ENCODE measurements at places on chromosomes 7 and 10.

DNA sequence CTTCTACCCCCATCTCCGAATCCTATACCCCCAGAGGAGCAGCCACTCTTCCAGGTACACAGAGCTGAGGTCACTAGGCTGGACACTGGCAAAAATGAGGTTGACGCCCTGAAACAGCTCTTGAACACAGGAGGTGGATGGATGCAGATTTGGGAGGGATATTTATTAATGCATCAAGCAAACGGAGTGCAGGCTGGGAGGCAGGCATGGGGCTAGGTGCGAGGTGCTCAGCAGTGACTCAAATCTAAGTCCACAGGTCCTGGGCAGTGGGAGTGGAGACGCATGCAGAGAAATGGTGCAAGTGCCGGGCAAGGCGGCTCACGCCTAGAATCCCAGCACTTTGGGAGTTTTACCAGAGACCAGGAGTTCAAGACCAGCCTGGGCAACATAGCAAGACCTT is 11.0 kb downstream of the GUSB start:
- no peak for DNase-seq

GRCh38 chr10:68870545-68871104 is 30.5 kb upstream of the DDX50 start:
- DNase-seq = no peak

DNA sequence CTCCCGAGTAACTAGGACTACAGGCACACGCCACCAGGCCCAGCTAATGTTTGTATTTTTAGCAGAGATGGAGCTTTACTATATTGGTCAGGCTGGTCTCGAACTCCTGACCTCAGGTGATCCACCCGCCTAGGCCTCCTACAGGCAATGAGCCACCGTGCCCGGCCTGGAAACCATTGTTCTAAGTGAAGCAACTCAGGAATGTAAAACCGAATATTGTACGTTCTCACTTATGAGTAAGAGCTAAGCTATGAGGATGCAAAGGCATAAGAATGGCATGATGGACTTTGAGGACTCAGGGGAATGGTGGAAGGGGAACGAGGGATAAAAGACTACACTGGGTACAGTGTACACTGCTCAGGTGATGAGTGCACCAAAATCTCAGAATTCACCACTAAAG is 235.1 kb upstream of the AUTS2 start:
- DNase-seq = no peak

GRCh38 chr7:152975076-152975475 is 215.5 kb downstream of the ACTR3B start:
- no peak for DNase-seq

- DNase-seq = peak; percentile 10
Observed at GRCh38 chr10:128178302-128178958, 52.2 kb upstream of the MKI67 start.

DNA sequence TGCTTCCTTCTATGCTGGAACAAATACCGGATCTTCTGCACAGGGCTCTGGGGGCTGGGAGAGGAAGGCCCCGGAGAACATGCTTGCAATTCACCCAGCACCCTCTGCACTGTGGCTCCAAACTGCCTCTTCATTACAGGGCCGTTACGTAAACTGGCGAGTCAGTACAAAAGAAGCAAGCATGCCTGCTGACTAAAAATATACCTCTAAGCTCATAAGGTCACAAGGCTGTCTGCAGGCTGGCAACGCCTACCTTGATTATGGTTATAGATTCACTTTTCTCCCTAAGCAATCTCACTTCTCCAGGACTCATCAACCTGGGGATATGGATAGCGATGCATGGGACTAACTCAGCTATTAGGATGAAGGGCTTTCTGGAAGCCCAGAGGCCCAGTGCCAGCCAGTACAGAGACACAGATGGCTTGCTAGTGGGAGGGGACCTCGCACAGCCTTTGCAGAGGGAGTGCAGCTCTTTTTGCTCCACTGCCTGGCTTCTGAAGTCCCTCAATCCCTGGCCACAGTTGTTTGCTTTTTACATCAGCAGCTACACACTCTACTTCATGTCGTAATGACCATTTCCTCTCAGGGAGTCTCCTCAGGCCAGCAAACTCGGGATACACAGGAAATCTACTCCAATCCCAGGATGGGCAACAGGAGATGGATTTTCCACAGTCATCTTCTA is 96.1 kb downstream of the SH3PXD2A start:
- DNase-seq = no peak

DNA sequence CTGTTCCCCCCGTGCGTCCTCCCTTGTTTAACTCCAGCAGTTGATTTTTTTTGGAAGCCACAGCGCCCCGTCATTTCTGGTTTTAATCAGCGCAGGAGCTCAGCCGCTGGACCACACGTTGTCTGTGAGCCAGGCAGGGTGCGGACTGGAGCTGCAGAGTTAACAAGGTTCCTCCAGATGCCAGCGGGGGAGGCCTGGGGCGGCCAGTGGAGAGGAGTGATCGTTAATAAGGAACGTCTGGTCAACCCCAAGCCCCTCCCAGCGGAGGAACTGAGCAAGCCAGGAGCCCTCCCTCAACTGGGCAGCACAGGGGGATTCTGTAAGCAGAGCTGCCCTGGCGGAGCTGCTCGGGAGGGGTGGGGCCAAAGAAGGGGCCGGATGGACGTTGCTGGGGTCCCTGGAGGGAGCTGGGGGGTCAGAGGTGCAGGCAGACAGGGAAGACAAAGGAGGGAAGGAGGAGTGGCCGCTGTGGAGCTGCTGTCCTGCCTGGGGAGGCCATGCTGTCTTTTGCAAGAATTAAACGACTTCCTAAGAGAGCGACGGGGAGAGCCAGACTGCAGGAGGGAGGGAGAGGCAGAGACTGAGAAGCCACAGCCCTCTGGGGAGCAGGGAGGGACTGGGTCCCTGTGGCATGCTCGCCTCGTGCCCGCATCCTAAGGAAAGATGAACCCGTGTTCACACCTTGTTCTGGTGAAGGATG is 537.1 kb upstream of the FOXK1 start:
- no peak for DNase-seq

DNA sequence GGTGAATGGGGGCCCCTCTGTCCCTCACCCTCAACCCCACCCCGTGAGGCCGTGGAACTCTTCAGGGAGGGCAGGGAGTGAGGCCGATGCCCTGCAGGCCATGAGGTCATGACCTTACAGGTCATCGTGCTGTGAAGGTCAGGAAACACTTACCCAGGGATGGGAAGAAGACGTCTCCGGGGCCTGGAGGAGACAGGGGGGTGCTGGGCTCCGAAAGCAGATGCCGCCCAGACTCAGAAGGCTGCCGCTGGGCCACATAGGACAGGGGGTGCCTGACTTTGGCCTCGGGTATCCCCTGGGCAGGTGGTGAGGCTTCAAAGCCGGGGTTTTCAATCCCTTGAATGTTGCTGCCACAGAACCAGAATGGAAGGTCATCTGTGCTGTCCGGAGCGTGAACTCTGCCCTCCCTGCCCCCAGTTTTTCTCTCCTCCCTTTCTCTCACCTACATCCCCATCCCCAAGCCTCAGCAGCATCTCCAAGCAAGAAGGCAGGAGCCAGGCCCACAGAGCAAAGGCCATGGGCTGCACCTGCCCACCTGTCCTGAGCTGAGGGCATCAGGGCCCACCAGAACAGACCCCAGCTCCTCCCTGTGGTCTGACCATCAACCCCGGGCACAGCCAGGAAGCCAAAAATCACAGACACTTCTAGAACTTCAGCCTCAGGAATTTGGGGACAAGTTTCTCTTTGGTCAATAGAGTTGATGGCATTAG is 21.6 kb downstream of the VSIR start:
- no peak for DNase-seq

- no peak for DNase-seq
Observed at GRCh38 chr7:48365010-48365409, 193.8 kb downstream of the ABCA13 start.

DNA sequence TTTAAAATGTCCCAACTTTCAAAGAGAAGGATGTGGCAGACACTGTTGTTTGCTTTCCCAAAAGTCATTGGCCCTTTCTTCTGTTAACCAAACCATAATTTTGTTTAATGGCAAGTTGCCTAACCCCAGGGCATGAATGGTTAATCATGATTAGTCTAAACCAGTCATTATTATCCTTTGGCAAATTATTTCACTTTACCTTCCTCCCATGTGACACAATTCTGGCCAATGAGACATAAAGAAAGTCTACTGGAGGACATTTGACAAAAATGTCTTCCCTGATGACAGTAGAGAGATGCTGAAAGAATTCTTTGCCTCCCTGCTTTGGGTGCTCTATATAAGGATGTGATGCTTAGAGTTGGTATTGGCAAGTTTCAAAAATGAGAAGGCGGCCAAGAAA is 101.9 kb downstream of the PODXL start:
- no peak for DNase-seq

DNA sequence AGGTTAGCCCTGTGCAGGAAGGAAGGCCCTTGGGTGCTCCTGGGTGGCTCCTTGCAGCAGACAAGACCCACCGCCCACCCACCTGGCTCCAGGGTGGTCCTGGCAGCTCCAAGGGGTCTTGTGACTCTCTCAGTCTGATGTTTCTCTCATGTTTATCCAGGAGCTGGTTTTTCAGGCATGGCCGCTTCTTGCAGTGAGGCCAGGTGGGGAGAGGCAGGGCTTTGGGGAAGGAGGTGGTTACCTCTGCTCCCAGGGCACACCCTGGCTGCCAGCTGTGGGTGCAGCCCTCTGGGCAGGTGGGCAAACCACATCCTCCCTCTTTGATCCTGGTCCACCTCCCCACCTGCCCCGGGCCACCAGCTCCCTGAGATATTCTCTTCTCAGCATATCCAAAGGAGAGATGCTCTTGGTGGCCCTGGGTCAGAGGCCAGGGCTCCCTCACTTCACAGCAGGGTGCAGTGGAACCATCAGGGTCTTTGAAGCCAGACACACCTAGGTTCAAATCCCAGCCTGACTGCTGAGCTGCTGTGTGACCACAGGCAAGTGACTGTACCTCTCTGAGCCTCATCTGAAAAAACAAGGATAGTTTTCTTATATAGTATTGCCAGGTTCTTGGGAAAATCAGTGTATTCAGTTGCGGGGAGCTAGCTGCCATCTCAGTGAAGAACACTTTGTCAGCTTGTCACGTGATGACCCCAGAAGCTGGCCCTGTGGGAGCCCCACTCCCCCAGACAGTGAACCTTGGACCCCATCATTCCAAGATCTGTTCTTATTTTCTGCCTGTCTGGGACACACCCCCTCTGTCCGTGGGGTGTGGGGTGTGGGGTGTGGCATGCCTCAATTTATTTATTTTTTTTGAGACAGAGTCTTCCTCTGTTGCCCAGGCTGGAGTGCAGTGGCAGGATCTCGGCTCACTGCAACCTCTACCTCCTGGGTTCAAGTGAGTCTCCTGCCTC is 11.5 kb downstream of the GTF2IRD1 start:
- peak; percentile 84 for DNase-seq

- no peak for DNase-seq
Observed at GRCh38 chr7:132518102-132518838, 58.0 kb downstream of the PLXNA4 start.

- no peak for DNase-seq
Observed at GRCh38 chr10:60042914-60043313, 136.6 kb upstream of the CCDC6 start.

- no peak for DNase-seq
Observed at GRCh38 chr10:124160943-124161582, 67.7 kb upstream of the CHST15 start.

DNA sequence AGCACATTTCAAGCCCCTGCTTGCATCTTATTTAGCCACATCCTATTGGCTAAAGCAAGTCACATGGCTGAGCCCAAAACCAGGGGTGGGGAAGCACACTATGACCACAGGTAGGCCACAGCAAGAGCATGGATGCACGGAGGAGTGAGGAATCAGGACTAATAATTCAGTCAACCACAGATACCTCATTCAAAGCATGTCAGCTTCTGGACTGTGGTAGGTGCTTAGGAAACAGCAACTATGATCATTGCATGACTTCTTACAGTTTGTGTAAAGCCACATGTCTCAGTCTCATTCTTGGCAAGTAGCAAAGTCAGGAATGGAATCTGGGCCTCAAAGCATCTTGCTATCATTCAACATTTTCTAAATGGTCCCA is 79.0 kb upstream of the EMX2 start:
- no peak for DNase-seq

DNA sequence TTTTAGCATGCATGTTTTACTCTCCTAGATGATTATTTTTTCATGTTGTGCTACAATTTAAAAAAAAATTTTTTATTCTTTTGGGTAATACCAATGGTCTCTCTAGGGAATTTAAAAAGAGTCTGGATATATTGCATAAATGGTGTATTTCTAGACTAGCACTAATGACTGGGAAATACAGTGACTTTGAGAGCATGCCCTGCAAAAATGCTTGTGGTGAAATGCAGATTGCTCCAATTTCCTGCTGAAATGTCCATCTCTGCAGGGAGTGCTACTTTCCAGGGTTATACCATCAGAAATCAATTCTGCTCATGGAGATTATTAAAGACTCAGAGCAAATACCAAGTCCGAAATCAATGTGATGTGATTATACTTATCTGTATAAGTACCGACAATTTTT is 186.1 kb downstream of the PRKG1 start:
- DNase-seq = no peak

- no peak for DNase-seq
Observed at GRCh38 chr7:95045236-95045923, 138.0 kb downstream of the PPP1R9A start.

- DNase-seq = no peak
Observed at GRCh38 chr10:130932326-130933007, 379.1 kb downstream of the TCERG1L start.

DNA sequence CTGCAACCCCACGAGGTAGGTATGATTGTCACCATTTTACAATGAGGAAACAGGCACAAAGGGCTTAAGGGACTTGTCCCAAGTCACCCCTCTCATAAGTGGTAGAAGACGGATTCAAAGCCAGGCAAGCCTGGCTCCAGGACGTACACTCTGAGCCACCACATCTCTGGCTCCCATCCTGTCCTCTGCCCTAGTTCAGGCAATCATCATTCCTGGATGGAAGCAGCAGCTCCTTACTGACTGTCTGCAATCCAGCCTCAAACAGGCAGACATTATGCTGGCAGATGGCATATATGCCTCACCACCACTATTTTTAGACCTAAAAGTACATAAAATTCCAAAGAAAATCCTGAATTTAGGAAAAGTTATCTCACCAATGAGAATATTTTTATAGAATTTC is 100.7 kb downstream of the USP6NL start:
- no peak for DNase-seq

- DNase-seq = no peak
Observed at GRCh38 chr10:23976275-23976674, 232.7 kb upstream of the KIAA1217 start.

- no peak for DNase-seq
Observed at GRCh38 chr10:115849197-115849596, 423.8 kb downstream of the GFRA1 start.

DNA sequence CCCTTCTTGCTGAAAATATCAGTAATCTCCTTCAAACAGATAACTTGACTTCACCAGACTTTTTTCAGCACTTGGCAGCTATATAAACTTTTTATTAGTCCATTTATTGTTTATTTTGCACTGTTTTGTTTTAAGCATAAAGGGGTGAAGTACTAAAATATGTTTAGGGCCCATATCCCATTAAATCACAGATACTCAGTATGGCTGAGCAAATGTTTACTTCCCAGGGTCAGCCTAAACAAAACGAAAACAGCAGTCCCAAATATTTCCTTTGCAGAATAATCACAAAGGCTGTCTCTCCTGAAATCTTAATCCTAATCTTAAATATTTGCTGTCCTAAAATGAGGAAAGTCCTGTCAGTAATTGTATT is 649.6 kb downstream of the TNS3 start:
- DNase-seq = peak; percentile 72

- no peak for DNase-seq
Observed at GRCh38 chr10:22666287-22667092, 47.9 kb downstream of the PIP4K2A start.

GRCh38 chr10:15346440-15347141 is 24.5 kb downstream of the FAM171A1 start:
- no peak for DNase-seq
